ENCODE measurements at places on chromosomes 7 and 10.

GRCh38 chr10:124156524-124157260, 63.3 kb upstream of the CHST15 start:
- peak; percentile 27 for DNase-seq

DNA sequence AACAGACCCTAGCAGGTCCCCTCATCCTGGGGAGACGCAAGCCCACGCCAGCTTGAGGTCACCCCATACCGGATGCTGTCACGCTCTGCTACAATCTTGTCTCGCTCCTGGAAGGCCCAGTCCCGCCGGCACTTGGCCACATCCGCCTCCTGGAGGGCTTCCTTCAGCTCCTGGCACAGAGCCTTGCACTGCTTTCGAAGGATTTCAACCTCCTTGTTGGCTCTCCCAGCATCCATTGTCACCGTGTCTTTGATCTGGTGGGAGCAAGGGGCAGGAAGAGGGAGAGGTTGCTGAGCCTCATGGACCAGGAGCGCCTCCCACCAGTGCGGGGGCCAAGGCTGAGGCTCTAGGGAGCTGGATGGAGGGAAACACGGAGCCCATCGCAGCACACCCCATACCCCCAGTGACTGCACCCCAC, 90.9 kb downstream of the DLG5 start:
- DNase-seq = no peak

DNA sequence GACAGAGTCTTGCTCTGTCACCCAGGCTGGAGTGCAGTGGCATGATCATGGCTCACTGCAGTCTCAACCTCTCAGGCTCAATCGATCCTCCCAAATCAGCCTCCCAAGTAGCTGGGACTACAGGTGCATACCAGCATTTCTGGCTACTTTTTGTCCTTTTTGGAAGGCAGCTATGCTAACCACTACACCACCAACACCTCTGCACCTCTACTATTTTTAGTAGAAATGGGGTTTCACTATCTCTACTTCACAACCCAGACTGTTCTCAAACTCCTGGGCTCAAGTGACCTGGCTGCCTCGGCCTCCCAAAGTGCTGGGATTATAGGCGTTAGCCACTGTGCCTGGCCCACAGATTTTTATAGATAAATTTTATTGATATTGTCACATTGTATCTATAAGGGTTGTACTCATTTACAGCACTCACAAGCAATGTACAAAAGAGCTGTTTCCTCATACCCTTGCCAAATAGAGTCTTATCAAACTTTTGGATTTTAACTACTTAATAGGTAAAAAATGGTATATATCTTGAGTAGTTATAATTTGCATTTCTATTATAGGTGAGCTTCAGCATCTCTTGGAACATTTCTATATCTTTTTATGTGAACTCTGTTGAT, 23.7 kb downstream of the PRR15 start:
- DNase-seq = no peak

GRCh38 chr10:78972160-78972946, 96.4 kb upstream of the ZMIZ1 start:
- peak; percentile 77 for DNase-seq

DNA sequence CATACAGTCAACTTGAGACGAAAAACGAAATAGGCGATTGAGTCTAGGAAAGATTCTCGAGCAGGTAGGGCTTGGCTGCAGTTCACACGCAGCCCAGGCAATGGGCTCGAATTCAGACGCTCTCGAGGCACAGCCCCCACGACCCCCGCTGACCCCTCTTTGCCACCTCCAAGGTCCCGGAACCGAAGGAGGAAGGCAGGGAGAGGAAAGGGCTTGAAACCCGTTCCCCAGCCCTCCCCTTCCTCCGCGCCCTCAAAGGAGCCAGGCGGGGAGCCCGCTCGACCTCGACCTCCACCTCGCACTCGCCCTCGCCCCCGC, 441 bp downstream of the CCDC186 start:
- no peak for DNase-seq
